Stimulated activated CD4-positive, alpha-beta T cell treated with anti-CD3 and anti-CD28 coated beads, TNF-alpha, amount 100 ng/mL, for 24 hours (primary cell): ENCODE measurements at places on chromosomes 11 and 22.

GRCh38 chr11:6541356-6541755 is 44.3 kb downstream of the DNHD1 start:
- no peak for DNase-seq

DNA sequence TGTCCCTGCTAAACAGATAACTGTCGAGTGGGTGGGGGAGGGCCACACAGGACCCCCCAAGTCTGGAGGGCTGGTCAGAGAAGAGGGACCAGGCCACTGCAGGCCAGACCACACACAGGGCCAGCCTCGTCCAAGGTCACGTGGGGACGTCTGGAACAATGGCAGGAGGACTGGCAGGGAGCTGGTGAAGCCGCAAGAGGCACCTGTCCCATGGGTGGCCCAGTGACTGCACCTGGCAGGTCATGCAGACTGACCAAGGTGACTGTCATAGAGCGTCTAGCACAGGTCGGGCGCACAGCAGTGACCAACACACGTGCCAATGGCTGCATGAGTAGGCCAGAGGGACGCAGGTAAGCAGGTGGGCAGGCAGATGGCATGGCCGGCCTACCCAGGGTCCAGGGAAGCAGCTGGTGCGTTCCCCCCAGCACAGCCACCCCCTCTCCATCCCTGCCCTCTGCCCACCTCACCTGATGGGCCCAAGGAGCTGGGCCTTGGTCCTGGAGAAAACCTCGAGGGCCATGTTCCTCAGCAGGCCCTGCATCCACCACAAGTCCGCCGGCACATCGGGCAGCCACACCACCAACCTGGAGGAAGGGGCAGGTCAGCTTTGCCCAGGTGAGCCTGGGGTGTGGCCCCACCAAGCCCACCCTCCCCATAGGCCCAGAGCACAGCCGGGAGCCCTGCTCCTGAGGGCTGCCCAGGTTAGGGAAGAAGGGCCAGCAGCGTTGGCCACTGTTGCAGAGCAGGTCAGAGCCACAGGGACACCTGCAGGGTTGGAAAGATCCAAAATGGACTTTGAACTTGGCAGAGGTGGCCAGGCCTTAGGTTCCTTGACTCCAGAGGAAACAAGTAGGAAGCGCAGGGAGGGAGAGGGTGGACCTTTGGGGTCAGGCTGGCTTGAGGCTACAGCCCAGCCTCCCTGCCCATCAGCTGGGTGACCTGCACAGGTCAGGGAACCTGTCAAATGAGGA is 10.4 kb downstream of the PNPLA5 start:
- no peak for DNase-seq

DNA sequence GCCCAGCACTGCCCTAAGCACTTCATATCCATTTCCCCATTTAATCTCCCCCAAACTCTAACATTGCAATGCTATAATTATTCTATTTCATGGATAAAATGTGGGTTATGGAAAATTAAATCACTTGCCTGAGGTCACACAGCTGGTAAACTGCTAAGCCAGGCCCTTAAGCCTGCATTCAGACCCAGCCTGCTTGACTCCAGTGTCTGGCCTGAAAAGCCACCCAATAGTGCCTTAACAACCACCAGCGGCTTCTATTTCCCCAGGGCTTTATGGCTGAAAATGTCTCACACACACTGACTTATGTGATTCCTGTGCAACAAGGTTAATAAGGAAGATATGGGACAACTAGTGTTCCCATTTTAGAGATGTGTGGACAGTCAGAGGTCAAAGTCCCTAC is 178.5 kb upstream of the SNX19 start:
- DNase-seq, result no peak

- DNase-seq, result no peak
Measured at GRCh38 chr11:64341429-64341828, 1.4 kb downstream of the CCDC88B start.

- no peak for DNase-seq
Measured at GRCh38 chr11:78149646-78150045, 10.2 kb upstream of the ALG8 start.

- DNase-seq, result no peak
Measured at GRCh38 chr11:122430490-122430889, 225.0 kb upstream of the UBASH3B start.

DNA sequence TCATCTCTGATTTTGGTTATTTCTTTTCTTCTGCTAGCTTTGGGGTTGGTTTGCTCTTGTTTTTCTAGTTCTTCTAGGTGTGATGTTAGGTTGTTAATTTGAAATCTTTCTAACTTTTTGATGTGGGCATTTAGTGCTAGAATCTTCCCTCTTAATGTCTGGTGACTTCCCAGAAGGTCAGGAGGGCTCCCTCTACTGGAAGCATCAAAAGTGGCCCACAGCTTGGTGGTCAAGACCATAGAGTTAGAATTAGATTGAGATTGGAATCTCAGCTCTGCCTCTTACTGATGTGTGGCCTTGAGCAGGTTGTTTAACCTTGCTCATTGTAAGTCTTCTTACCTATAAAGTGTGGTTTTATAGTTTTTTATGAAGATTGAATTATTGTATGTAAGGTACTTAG is 99.3 kb downstream of the FDX1 start:
- no peak for DNase-seq

DNA sequence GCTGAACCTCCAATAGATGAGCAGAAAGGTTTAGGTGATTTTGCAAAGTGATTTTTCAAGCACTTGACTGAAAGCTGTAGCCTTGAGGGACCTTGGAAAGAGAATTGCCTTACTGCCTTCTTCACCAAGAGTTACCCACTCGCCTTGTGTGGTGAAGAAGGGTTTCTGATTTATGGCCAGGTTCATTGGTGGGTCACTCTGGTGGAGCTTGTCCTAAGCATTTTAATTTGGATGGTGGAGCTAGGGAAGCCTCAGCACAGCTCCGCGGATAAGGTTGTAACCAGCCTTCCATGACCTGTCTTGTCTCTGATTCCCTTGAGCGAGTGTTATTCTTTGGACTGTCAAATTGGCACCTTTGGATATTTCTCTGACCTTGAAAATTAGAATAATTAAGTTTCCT is 226.4 kb downstream of the FAT3 start:
- DNase-seq, result no peak

- no peak for DNase-seq
Measured at GRCh38 chr11:67197606-67198005, 68.7 kb upstream of the GRK2 start.

GRCh38 chr11:128775468-128775867 is 81.6 kb downstream of the FLI1 start:
- no peak for DNase-seq

- DNase-seq, result no peak
Measured at GRCh38 chr11:118896921-118897591, 13.4 kb downstream of the CXCR5 start.

DNA sequence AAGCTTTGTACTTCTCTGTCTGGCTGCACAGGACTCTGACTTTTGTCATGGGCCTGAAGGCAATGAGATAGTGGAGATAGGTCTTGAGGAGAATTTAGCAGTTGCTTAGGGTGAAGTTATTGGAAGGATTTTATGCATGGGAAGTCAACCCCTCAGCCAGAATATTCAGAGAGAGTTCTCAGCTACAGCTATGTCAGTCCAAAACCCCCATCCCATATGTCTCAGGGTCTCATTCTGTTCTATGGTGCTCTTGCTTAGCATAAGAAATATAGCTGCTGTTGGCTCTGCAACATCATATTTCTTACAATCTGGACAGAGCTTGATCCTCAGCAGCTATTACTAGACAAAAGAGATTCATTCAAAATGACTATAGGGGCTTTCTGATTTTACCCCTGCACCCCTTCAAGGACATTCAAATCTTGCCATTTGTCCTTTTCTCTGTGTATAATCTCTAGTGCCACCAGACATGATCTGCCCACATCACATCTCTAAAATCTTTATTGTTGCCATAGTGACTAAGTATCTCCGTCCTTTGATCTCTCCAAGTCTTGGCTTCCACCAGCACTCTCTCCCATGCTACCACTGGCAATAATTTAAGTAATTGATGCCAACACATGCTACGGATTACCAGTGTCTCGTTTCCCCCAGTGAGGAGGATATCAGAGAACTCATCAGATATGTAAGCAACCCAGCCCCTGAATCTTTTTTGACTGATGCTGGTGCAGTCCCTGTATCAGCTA is 327.1 kb upstream of the ISX start:
- DNase-seq, result no peak

GRCh38 chr11:34653851-34654482 is 33.1 kb downstream of the EHF start:
- DNase-seq, result peak; percentile 21

GRCh38 chr11:110858547-110858921 is 146.3 kb upstream of the ARHGAP20 start:
- DNase-seq, result no peak

DNA sequence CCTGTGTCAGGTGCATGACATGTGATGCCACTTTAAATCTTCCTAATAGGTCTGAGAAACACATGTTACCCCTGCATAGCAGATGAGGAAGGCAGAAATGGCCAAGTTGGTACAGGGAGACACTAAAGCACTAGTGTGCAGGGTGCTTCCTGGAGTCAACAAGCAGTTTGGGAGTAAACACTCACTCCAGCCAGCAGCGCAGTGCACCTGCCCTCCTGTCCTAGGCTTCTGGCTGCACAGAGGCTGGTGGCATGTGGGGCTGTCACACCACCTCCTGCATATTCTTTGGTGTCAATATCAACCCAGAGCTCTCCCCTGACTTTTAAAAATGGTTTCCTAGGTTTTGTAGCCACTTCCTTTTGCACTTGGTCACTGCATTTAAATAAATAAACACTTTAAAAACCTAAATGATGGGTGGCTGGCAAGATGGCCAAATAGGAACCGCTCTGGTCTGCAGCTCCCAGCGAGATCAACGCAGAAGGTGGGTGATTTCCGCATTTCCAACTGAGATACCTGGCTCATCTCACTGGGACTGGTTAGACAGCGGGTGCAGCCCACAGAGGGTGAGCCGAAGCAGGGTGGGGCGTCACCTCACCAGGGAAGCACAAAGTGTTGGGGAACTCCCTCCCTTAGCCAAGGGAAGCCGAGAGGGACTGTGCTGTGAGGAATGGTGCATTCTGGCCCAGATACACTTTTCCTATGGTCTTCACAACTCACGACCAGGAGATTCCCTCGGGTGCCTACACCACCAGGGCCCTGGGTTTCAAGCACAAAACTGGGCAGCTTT is 33.5 kb downstream of the GAB4 start:
- no peak for DNase-seq

GRCh38 chr11:69212798-69213110 is 57.0 kb downstream of the SMIM38 start:
- DNase-seq, result no peak

DNA sequence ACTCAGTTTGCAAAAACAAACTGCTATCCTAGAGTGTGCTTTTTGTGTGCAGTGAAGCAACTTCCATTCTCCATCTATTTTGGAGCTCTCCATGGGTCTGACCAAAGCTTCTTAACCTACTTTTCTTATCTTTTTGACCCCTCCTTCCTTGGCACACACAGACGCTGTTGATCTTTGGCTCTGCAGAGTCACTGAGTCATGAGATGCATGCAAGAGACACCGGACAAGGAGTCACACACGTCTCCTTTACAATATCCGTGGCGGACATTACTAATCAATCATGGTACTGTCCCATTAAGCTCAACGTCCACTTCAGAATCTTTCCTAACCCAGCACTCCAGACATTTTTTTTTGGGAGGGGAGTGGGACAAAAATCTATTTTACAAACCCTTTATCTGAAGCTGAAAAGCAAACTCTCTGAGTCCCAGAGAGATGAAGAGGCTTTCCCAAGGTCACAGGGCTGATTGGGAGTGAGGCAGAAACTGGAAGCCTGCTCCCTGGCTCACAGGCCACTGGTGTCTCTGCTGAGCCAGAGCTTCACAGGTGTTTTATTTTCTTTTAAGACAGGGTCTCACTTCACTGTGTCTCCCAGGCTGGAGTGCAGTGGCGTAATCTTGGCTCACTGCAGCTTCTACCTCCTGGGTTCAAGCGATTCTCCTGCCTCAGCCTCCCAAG is 165.8 kb upstream of the SYT13 start:
- DNase-seq, result no peak

DNA sequence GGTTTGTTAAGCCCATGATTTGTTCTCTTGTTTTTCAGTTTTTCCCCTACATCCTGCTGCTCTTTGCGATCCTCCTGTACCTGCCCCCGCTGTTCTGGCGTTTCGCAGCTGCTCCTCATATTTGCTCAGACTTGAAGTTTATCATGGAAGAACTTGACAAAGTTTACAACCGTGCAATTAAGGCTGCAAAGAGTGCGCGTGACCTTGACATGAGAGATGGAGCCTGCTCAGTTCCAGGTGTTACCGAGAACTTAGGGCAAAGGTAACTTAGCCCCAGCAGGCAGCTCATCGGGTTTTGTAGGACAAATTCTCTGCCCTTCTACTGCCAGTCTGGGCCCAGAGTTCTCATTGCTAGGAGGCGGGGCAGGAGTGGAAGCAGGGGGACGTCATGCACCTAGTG is 49.7 kb downstream of the PANX1 start:
- DNase-seq, result no peak

DNA sequence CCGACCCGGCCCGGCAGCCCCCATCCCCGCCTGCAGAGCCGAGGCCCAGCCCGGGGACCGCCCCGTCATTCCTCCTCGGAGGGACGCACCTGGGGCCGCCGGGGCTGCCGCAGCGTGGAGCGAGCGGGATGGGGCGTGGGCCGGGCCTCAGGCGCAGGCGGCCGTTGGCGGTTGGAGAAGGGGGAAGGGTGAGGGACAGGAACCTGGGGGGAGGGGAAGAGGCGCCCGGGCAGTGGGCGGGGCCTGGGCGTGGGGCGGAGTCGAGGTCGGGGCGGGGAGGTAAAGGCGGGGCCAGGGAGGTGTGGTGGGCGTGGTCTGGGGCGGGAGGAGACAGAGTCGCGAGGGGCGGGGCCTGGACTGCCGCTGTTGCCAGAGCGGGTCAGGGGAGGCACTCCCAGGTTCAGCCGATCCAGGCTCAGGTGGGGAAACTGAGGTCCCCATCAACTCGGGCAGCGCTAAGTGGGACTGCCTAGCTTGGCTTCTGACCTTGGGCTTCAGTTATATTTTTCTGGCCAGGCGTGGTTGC is at the start of gene TESMIN:
Gene TESMIN, minus strand, starts transcription at position 190 of the 526 bp plus-strand sequence. CDS start 860 bp downstream, outside the sequence.
- DNase-seq, result peak; percentile 90

DNA sequence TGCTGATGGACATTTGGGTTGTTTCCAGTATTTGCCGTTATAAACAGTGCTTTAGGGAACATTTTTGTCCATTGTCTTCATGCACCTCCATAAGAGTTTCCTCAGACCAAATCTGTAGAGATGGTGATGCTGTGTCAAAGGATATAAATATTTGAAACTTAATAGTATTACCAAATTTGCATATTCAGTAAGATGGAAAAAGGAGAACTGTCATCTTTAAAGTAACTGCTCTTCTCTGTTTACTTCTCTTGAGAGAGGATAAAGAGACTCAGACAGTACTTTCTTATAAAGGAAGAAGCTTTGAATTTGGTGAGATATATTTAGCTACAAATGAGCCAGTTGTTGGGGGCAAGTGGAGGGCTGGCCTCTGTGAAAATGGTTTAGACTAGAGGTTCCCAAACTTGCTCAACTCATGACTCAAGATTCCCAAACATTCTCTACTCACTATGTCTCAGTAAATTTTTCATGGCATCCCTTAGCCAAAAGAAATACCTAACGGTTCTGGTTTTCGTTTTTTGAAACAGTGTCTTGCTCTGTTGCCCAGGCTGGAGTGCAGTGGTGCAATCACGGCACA is 26.2 kb downstream of the SHISA8 start:
- DNase-seq, result no peak

GRCh38 chr11:88849368-88849767 is 216.4 kb downstream of the GRM5 start:
- no peak for DNase-seq

GRCh38 chr11:119472856-119473222 is 49.9 kb upstream of the THY1 start:
- no peak for DNase-seq

GRCh38 chr11:17221968-17222367 is 14.2 kb upstream of the PIK3C2A start:
- no peak for DNase-seq

GRCh38 chr11:86179646-86180064 is 64.9 kb upstream of the EED start:
- DNase-seq, result no peak
